Activated T-helper 17 cell treated with anti-CD3 and anti-CD28 coated beads, Interleukin-2, amount 50 U/mL, for 72 hours (primary cell): ENCODE measurements at places on chromosomes 4 and X. TPM values are rescaled to one million over a fixed set of nuclear protein-coding genes. Genes with fewer than 3 reads are reported as not detected.

DNA sequence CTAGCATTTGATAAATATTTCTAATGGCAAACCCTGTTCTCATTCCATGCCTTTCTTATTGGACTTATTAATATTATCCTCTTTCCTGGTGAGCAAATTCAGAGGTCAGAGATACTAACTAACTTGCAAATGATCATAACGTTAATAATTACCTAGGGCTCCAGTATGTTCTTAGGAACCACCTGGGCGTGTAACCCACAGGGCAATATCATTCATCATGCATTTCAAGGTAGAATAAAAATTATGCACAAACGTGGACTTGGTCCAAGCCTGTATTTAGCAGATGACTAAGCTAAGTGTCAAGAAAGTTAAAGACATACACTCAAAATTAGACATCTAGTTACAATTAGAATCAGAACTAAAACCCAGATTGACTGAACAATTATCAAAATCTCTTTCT, 850.1 kb downstream of the TRIML1 start:
- H3K4me3 ChIP-seq: no peak overlapping the region
- no peaks in the 10 kb centered on the region for H3K27me3 ChIP-seq
- H3K36me3 ChIP-seq: no peaks in the 10 kb centered on the region
- no peaks in the 10 kb centered on the region for H3K4me1 ChIP-seq
- no peak for ATAC-seq

DNA sequence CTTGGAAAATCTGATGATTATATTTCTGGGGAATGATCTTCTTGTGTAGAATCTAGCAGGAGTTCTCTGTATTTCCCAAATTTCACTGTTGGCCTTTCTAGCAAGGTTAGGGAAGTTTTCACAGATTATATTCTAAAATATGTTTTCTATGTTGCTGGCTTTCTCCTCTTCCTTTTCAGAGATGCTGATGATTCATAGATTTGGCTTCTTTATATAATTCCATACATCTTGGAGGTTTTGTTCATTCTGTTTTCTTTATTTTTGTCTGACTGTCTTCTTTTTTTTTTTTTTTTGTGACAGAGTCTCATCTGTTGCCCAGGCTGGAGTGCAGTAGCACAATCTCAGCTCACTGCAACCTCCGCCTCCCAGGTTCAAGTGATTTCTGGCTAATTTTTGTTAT, 957.9 kb upstream of the SLIT2 start:
- H3K4me1 ChIP-seq: no peaks in the 10 kb centered on the region
- no peak for ATAC-seq
- no peaks in the 10 kb centered on the region for H3K36me3 ChIP-seq
- H3K27ac ChIP-seq: no peak overlapping the region
- no peak overlapping the region for H3K4me3 ChIP-seq

DNA sequence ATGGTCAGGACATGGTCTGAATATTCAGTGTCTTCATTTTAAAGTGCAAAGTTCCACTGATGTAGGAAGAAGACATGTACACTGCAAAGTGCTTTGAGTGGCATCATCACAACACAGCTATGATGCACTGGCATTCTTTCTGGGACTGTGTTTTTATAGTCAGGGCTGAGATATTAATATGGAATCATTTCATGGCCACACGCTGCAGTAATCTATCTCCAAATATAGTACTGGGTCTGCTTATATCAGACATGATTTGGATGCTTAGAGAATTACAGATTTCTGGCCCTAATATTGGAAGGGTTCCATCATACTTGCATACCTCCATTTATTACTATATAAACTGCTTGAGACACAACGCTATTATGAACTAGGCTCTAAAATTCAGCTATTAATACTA, 1170.9 kb downstream of the NLGN4X start:
- H3K27me3 ChIP-seq: no peaks in the 10 kb centered on the region
- H3K27ac ChIP-seq: no peak overlapping the region
- no peak for ATAC-seq
- H3K4me1 ChIP-seq: no peaks in the 10 kb centered on the region

GRCh38 chr4:42464550-42465094, 67.3 kb downstream of the SHISA3 start:
- H3K4me1 ChIP-seq: no peaks in the 10 kb centered on the region
- H3K27me3 ChIP-seq: no peaks in the 10 kb centered on the region
- H3K4me3 ChIP-seq: no peak overlapping the region
- ATAC-seq: no peak
- H3K36me3 ChIP-seq: peaks cover 66% of the 10 kb centered on the region
- H3K27ac ChIP-seq: no peak overlapping the region

CFAP97 gene
- 37.0 TPM for total RNA-seq
